AML-193 (cell line): ENCODE measurements at places on chromosomes 2 and 18.

- DNase-seq, result no peak
Measured at GRCh38 chr2:179274749-179275148, 10.1 kb upstream of the SESTD1 start.

- DNase-seq, result peak; percentile 70
Measured at GRCh38 chr2:207974216-207974605, 51.1 kb downstream of the PLEKHM3 start.

DNA sequence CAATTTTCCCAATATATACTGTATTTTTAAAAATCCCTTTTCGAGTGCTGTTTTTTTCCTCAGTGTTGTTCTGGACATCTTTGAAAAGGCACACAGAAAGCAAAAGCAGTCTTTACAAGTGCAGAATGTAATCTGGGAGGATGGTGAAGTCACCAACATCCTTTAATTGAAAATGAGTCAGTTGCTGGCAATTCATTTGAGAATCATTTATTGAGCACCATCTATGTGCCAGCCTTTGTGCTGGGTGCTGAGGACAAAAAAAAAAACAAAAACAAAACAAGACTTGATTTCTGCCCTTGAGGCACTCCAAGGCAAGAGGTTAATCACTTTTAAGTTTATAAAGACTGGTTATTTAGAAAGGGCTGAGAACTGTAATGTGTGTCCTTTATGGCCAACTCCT is 46.7 kb upstream of the ACVR1 start:
- no peak for DNase-seq

- DNase-seq, result no peak
Measured at GRCh38 chr18:31789409-31789808, 28.7 kb upstream of the SLC25A52 start.

DNA sequence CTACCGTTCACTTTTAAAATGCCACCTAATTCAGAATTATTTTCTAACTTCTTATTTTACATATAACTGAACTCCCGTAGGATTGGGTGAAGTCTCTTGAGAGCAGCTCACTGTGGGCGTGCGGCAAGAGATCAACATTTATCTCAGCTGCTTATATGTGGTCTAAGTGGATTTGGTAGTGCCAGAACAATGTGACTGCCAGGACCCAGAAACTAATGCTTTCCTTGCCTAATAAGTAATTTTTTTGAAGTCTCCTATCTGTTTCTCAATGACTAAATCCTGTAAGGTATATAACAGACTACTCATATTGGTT is 11.2 kb upstream of the NFE2L2 start:
- no peak for DNase-seq

DNA sequence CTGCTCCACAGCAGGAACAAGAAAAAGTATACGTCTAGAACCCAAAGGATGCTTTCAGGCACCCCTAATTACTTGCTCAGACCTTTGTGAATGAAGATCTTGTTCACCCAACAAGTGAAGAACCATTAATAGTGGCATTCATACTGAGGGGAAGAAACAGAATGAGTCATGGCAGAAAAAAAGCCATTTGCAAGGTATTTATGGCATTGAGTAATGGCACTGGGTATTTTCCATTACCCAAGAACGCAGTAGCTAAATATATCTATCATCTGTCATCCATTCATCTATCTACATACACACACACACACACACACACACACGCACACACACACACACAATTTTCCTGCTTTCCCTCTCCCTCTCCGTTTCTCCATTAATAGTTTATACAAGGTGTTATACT is 56.4 kb upstream of the XIRP2 start:
- no peak for DNase-seq

GRCh38 chr2:224894356-224894755 is 147.9 kb downstream of the DOCK10 start:
- peak; percentile 88 for DNase-seq

GRCh38 chr2:239326831-239327535 is 73.8 kb downstream of the HDAC4 start:
- no peak for DNase-seq

DNA sequence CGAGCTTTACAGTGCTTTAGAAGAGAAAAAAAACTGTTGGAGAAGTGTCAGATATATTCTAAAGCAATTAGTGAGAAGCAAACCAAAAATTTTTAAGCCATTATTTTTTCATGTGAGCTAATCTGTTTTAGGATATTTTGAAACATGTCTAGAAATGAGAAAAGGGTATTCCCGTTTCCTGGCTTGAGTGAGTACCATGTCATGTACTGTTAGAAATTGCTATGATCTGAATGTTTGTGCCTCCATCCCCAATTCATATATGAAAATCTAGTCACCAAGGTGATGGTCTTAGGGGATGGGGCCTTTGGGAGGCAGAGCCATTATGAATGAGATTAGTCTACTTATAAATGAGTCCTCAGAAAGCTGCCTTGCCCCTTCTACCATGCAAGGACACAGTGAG is 493.3 kb upstream of the GCFC2 start:
- DNase-seq, result no peak

DNA sequence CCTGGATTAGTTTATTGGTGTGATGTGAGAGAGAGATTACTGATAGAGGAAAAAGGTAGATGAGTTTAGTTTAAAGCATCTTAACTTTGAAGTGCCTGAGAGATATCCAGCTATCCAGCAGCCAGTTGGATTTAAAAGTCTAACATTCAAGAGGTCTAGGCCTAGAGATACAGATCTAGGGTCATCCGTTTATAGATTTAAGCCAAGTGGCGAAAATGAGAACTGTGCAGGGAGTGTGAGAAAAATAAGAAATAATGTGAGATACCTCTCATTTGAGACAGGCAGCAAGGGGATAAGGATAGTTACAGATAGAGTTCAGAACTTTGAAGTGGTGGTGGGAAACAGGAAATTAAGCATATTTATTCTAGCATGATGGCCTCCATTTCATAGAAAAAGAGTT is 5.3 kb upstream of the ORC2 start:
- no peak for DNase-seq

GRCh38 chr2:128489526-128490273 is 171.0 kb upstream of the HS6ST1 start:
- DNase-seq, result no peak

DNA sequence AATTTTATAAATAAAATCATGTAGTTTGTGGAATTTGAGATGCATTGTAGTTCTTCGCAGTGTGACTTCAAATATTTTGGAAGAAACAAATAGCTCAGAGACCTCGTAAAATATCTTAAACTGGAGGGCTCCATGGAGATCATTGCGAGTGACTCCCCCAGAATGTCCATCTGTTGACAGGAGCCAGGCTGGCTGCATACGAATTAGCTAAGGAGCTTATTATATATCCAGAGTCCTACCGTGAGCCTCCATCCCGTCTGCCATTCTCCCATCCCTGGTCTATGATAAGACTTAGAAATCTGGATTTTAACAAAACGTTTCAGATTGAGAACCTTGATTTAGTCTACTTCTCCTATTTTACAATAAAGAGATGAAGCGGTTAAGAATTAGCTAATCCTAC is 80.2 kb downstream of the MSH2 start:
- DNase-seq, result no peak
